Umbilical cord (tissue), 2 donors: ENCODE measurements at places on chromosomes 11 and 22.

DNA sequence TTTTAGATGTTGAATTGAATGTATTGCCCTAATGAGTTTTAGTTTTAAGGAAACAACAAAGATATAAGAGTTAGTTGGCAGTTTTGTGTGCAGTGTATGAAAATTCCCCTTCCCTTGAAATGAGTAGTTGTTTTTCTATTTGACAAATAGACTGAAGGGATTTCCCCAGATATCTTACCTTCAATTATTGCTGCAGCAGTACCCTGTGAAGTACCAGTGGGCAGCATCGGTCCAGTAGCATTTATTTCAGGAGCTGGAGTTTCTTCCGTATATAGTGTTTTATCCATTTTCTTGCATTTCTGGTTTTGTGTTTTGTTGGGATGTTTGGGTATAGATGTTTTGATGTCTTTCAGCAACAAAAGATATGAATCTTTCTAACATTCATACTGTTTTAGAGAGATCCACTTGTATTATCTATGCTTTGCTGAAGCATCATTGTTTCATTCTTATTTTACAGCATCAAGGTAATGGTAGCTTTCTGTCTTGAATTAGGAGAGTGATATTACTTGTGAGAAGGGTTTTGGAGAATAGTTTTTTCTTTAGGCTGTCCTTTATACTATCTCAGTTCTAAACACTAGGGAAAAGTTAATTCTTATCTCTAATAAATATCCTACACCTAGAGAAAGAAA lies 7.4 kb downstream of the KMT2A start:
- DNase-seq = no peak

DNA sequence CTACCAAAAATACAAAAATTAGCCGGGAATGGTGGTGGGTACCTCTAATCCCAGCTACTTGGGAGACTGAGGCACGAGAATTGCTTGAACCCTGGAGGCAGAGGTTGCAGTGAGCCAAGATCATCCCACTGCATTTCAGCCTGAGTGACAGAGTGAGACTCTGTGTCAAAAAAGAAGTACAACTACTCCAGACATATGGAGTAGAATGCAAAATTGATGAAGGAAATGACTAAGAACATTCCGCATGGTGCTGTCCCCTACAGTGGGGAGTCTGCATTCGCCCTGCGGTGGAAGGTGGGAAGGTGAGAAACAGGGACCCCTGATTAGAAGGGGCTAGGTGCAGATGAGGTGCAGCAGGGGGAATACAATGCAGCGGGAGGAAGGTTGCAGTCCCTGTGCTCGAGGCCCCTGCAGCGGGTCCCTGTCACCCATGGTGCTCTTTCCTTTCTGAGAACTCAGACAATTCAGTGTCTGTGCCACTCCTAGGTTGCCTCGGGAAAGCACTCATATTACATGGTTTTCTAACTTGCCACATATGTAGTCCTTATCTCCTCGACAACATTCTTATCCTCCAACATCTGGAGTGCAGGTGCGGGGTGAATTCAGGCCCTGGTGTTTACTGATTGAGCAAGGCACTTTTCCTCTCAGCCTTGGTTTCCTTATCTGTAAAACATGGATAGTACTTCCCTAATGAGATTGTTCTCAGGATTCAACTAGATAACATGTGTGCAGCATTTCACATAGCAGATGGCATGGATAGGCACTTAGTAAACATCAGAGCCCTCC lies 5.2 kb downstream of the POLD4 start:
- DNase-seq = no peak

GRCh38 chr22:36028646-36029405 lies at the start of gene RBFOX2:
TSS of gene RBFOX2 (minus strand) at chr22:36028824. CDS start at chr22:36028425, 399 bp downstream.
- peak; percentile 98 for DNase-seq

- DNase-seq = peak; percentile 18
Observed at GRCh38 chr11:116605543-116606459, 167.0 kb downstream of the BUD13 start.

GRCh38 chr11:65132988-65133700 lies 1.2 kb downstream of the SYVN1 start:
- DNase-seq = no peak

DNA sequence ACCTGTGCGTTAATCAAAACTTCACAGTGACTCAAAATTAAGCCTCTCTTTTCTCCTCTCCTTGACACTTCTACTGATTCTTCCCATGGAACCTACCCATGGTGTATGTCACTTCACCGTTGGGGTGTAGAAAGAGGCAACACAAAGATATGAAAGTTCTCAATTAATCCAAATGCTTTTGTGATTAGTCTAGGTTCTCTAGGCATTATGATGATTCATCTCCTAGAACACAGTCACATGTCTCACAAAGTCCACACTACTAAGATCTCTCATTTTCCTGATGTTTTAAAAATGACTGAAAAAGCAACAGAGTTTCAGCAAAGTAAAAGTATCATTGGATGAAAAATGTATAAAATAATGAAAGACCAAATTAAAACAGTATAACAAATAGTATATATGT lies 13.7 kb upstream of the SCGB2A2 start:
- DNase-seq = no peak

- DNase-seq = no peak
Observed at GRCh38 chr11:14793546-14793945, 98.5 kb downstream of the CYP2R1 start.

GRCh38 chr11:33157103-33158027 lies 3.9 kb downstream of the CSTF3 start:
- DNase-seq = no peak

- DNase-seq = peak; percentile 72
Observed at GRCh38 chr11:69035946-69036340, 12.8 kb upstream of the TPCN2 start.

DNA sequence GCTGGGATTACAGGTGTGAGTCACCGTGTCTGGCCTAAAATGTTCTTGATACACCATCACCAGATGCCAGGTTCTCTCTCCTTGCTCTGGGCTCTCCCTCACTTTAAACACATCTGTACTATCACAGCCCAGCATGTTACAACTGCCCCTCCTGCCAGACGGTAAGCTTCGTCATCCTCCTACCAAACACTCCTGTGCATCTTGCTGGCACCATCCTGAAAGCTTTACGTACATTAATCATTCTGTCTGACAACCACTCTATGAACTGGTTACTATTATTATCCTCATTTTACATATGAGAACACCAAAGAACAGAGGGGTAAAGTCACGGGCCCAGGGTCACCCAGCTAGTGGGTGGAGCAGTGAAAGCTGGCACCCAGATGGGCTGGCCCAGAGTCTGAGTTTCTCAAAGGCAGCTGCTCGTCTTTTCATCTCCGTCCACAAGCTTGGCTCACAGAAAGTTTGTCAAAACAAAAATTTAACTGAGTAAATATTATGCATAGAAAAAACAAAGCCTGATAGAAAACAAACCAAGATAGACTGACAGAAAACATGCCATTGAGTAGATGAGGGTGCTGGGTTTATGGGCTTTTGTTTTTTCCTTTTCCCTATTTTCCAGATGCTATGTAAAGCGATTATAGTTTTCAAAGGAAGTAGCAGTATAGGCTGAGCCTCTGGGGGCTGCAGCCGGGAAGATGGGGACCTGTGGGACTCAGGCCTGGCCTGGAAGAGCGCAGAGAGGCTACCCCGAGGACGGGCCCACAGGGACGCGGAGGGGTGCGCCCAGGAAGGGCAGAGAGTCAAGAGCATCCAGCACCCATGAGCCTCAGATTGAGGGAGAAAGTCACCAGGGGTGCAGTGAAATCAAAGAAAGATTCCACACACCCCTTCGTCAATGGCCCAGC lies 9.5 kb downstream of the PLA2G6 start:
- no peak for DNase-seq

- DNase-seq = no peak
Observed at GRCh38 chr11:110986016-110986415, 259.5 kb upstream of the POU2AF2 start.

DNA sequence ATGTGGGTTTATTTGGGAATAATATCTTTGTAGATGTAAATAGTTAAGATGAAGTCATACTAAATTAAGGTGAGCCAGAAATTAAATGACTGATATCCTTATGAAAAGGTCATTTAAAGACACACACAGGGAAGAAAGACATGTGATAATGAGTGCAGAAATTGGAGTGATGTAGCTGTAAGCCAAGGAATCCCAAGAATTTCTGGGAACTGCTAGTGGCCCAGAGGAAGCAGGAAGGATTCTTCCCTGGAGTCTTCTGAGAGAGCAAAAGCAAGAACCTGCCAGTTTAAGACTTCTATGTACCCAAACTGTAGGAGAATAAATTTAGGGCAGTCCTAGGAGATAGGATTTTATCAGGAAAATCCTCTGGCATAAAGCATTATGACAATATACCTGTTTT lies 66.9 kb downstream of the LRRC4C start:
- DNase-seq = no peak
